ENCODE measurements at places on chromosomes 6 and 20. TPM values are rescaled to one million over a fixed set of nuclear protein-coding genes. Genes with fewer than 3 reads are reported as not detected.

NNAT gene
- polyA plus RNA-seq = not detected

PAK5 gene
- polyA plus RNA-seq = not detected

PHACTR2 gene
- polyA plus RNA-seq = 7.1 TPM

RNF39 gene
- polyA plus RNA-seq = not detected

ANKEF1 gene
- polyA plus RNA-seq = 8.4 TPM

KCNS1 gene
- polyA plus RNA-seq = not detected

HLA-DQA1 gene
- 1.6 TPM for polyA plus RNA-seq

SULF2 gene
- polyA plus RNA-seq = 1.4 TPM

TRIM10 gene
- not detected for polyA plus RNA-seq

HCRTR2 gene
- polyA plus RNA-seq = not detected

FAM184A gene
- 0.95 TPM for polyA plus RNA-seq

LKAAEAR1 gene
- 1.1 TPM for polyA plus RNA-seq

CPNE5 gene
- 0.26 TPM for polyA plus RNA-seq

ELOVL2 gene
- not detected for polyA plus RNA-seq

PPP1R14C gene
- polyA plus RNA-seq = not detected

GNRH2 gene
- not detected for polyA plus RNA-seq

SS18L1 gene
- polyA plus RNA-seq = 0.58 TPM

BMP5 gene
- not detected for polyA plus RNA-seq

Measured in naive thymus-derived CD8-positive, alpha-beta T cell (primary cell).